SJCRH30 (cell line): ENCODE measurements at places on chromosomes 1 and 21.

GRCh38 chr1:39103328-39104157 is 77.4 kb downstream of the NDUFS5 start:
- no peak for DNase-seq

DNA sequence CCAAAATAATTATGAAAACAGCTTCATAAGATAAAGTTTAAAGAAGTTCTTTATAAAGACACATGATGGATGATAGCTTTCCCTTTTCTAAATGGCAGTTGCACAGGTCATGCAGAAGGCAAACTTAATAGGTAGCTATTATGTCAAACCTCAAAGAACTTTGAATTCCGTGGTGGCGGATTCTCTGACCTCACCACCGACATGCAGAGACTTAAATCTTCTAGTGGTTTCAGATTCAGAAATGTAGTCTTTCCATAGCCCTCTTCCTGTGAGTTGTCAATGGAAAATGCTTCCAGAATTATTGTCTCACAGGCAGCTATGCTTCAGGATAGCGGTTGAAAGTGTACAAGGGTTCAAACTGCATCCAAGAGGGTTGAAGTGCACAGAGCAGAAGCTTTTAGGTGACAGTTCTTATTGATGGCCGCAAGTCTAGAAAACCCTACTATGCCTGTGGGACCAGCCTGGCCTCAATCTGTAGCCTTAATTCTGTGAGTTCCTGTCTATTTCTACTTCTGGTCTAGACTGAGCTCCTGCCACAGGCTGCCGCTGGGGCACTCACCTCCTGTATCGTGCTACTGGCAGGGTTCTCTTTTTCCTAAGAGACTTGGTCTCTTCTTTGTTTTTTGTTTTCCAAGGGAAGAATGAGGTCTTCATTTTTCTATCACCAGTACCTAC is 117.0 kb upstream of the ERRFI1 start:
- peak; percentile 72 for DNase-seq

- no peak for DNase-seq
Observed at GRCh38 chr1:67105508-67105907, 29.3 kb downstream of the C1orf141 start.

- DNase-seq, result no peak
Observed at GRCh38 chr1:95408507-95409136, 174.6 kb downstream of the RWDD3 start.

GRCh38 chr1:201688514-201688913 is 140.4 kb upstream of the IPO9 start:
- DNase-seq, result no peak

DNA sequence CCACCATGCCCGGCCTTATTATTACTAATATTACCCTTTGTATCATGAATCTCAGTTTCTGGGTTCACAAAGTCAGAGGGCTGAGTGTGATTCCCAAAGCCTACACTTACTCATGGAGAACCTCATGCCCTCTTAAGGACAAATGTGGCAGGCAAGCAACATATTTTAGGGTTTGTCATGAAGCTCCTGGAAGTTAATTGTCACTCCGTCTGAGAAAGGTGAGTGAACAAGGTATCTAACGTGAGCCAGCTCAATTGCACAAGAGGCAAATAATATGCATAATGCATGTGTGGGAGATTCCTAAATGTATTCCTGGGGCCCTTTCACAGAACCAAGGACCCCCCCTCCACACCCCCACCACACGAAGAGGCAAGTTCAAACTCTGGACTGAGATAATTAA is 10.1 kb upstream of the TIAM1 start:
- no peak for DNase-seq

DNA sequence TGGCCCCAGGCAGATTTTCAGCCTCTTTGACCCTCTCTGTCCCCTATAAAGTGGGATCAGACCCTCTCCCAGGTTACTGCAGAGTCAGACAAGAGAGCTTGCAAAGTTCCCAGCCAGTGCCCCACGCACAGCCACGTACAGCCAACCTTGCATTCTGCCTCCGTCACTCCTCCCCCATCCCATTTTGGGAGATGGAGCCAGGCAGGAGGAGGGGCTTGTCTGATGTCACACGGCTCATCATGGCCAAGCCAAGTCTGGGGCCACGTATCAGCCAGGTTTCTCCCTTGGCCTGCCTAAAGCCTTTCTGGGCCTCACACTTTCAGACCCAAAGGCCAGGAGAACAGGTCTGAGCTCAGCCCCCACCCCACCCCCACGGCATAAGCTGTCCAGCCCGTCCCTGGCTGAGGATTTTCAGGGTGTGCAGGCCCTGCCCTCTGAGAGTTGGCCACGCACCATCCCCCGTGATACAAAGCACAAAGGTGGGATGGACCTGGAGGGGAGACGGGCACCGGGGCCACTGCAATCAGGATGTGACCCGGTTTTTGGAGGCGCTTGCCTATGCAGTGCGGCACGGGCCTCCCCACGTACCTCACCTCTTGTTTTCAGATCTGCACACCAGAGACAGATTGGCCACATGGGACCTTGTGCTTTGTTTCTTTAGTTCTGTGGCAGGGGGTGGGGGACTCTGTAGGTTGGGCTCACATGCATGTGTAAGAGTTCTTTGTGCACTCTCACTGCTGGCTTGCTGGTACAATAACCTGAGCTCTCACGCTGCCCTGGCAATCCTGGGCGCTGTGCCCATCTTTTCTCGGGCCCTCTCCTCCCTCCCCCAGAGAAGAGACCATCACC is 47.6 kb downstream of the TRIM11 start:
- no peak for DNase-seq

- peak; percentile 67 for DNase-seq
Observed at GRCh38 chr1:152048416-152049009, 11.7 kb upstream of the S100A11 start.

GRCh38 chr1:182781841-182782586 is 7.6 kb upstream of the NPL start:
- peak; percentile 93 for DNase-seq

DNA sequence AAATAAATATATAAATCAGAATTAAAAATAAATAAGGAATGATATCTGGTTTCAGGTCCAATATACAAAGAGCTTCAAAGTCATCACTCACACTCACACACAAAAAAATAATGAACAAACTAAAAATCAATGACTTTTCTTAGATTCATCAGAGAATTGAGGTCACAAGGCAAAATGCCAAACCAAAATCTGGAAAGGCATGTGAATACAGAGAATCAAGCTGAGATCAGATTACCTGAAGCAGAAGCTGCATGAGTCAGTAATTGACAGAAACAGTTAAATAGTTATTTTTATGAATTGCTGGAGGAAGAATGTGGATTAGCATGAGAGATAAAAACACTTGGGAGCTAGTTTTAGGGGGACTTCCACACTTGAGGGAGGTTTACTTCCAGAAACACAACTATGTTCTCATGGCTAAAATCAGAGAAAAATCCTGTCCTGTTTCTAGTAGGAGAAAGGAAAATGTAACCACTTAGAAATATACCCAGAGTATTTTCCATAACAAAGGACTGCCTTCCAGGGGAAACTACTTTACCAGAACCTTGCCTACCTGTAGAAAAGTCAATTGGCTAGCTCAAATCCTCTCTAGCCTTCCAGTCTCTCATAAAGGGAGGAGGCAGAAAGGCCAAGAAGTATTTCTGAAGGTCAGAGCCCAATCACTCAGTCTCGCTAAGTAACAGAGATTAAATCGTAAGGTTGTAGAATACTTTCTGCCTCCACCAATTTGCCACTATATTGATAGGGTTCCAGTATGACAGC is 536.6 kb upstream of the NR5A2 start:
- peak; percentile 3 for DNase-seq

- no peak for DNase-seq
Observed at GRCh38 chr1:6386371-6386949, 7.1 kb downstream of the ACOT7 start.

GRCh38 chr1:55716151-55716550 is 501.0 kb upstream of the USP24 start:
- no peak for DNase-seq

DNA sequence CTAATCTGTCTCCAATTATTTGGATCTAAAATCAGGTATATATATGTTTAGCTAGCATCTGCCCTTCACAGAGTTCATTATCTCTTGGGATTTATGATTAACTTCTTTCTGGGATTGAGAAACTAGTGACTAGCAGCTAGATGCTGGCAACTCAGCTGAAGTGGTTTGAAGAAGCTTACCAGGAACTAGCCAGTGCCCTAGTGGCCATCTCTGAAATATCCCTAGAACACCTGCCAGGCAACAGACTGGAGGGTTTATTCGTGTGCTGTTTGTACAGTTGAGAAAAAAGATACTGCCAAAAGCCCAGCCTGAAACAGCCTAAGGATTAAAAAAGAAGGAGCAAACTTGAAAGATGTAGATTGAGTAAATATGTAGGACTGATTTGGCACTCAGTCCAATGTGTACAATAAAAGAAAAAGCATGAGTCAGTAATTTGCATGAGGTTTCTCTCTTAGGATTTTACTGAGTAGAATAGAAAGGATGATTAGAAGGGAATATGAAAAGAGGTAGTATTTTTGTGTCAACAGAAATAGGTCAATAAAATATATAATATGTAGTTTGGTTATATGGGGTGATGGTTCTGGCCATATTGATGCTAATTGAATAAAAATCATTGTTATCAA is 1144.6 kb upstream of the ADGRL2 start:
- no peak for DNase-seq

DNA sequence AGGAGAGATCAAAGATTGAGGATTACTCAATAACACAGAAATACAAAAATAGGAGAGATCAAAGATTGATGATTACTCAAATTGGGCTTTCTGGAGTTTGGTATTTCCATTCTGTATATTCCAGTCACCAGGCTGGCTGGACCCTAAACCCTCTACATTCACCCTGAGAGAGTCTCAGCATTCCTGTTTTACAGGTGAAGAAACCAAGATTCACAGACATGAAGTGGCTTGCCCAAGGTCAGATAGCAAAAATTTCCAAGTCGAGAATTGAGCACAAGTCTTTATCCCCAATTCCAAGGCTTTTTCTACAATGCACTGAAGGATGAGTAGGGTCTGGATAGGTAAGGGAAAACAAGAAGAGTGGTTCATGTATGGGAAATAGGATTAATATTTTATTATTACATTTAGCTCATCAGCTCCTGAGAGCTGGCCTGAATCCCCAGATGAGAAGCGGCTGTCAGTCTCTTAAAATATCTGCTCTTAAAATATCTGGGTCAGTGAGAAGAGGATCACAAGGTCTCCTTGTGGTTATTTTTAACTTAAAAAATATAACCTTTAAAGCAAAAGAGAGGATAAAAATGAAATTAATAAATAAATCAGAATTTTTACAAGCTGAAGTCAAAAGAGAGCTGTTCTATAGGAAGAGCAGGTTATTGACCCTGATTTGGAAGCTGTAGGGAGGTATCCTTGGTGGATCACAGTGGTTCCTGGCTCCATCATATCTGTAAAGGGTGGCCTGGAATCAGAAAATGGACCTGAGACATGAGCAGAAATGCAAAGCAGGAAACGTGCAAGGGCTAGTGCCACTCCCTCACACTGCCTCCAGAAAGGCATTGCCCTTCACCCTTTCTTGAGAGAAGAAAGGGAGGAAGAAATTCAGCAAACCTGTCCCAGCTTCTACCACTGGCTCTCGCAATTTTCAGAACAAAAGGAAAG is 29.1 kb upstream of the SEC16B start:
- DNase-seq, result no peak

- peak; percentile 49 for DNase-seq
Observed at GRCh38 chr21:25733859-25734653, 648 bp downstream of the ATP5PF start.

DNA sequence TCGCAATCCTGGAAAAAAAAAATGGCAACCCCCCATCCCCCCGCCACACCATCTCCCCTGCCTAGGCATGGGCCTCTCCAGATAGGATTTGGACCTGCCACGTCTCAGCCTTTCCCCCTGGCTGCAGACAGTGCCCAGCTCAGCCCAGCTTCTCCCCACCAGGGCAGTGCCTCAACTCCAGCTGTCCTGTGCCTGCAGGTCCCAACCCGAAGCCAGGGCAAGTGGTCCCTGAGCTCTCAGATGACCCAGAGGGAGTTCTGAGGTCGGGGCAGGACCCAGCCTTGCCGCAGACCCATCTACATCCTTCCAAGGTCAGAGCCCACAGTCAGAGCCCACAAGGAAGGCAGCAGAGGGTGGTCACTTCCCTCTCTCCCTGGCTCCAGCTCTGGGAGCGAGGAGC is 86.7 kb upstream of the POU3F1 start:
- no peak for DNase-seq

DNA sequence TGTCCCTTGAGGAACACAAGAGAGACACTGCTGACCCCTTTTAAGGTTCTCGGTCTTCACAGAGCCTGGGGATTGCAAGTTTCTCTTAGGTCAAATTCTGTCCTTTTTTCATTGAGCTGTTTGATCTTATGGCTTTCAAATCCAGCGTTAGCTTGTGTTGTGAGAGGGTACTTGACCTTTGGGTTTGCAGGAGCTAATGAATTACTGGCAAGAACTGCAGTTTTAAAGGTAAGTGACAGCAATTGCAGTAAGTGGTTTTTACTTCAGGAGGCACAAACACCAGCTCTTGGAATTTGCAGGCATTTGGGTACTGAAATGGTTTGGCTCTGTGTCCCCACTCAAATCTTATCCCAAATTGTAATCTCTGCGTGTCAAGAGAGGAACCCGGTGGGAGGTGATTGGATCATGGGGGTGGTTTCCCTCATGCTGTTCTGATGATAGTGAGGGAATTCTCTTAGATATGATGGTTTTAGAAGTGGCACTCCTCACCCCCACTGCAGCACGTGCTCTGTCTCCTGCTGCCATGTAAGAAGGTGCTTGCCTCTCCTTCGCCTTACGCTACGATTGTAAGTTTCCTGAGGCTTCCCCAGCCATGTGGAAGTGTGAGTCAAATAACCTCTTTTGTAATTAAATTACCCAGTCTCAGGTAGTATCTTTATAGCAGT is 134.5 kb upstream of the LYPLAL1 start:
- no peak for DNase-seq

GRCh38 chr1:234912548-234913277 is 215.9 kb downstream of the TOMM20 start:
- DNase-seq, result no peak

DNA sequence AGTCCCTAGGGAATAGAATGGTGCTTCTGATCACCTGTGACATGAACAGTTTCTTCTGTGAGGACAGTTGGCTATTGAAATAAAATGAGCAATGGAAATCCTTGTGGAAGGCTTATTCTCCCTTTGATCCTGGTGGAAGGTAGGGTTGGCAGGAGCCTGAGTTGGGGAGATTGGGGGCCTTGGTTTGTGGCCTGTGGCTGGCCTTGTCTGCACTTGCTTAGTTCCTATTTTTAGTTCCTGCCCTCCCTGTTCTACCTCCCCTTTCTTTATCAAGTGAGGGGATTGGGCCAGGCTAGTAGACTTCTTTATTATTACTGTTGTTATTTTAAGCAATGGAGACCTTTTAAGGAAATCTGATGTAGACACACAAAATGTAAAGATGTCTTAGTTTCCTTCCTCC is 8.2 kb downstream of the DMRTB1 start:
- DNase-seq, result no peak

DNA sequence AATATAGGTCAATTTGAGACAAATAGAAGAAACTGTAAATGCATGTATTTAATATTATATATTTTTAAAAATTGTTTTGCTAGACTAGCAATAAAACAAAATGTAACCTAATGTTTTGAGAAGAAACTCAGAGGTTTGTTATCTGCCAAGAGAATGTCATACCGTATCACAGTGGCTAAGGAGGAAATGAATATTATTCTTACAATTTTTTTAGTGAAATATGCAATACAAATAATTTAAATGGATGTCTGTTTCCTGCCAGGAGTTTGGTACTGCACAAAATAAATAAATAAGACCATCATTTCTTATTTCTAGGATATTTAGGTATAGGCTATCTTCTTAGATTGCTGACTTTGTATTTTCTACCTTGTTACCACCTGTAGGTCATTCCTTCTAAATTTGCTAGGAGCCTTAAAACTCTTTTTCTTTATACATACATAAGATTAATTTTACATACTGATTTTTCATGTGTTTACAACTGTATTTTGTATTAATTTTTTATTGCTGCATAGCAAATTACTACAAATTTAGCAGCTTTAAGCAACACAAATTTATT is 113.6 kb downstream of the NEK7 start:
- DNase-seq, result no peak
